ENCODE measurements at places on chromosomes 7 and 10.
A peak's percentile ranks its signal among the peaks of the same experiment; 100 is the strongest.

DNA sequence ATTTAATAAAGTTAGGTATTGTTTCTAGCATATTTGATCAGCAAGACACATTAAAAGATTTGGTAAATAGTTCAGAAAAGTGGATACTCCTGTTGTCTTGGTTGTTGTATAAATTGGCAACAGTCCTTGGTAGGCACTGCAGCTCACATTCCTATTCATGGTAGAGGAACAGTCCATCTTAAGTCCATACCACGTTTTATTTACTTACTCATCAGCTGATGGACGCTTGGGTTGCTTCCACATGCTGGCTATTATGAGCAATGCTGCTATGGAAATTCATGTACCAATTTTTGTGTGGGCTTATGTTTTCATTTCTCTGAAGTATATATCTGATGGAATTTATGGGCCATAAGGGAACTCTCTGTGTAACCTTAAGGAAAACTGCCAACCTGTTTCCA, 43.3 kb downstream of the C10orf120 start:
- DNase-seq = no peak

GRCh38 chr7:96033009-96033598, 260.8 kb downstream of the DYNC1I1 start:
- no peak for DNase-seq

DNA sequence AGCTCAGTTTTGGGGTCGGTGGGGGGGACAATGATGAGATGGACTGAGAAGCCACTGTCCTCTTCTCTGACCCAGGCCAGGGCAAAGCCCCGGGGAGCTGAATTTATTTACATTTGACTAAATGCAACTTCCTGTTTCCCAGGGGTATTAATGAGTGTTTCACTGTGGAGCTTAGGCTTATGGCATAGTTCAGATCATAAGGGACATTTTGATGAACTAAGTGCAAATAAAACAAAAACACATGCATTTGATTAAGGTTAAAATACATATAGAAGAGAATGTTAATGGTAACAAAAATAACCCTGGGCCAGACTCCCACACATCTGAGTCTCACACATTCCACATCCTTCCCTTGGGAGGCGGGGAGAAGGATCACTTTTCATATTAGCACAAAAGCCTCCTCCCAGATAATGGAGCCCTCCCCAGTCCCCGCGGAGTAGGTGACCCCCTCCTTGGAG, 320.6 kb downstream of the FRMD4A start:
- DNase-seq = no peak

DNA sequence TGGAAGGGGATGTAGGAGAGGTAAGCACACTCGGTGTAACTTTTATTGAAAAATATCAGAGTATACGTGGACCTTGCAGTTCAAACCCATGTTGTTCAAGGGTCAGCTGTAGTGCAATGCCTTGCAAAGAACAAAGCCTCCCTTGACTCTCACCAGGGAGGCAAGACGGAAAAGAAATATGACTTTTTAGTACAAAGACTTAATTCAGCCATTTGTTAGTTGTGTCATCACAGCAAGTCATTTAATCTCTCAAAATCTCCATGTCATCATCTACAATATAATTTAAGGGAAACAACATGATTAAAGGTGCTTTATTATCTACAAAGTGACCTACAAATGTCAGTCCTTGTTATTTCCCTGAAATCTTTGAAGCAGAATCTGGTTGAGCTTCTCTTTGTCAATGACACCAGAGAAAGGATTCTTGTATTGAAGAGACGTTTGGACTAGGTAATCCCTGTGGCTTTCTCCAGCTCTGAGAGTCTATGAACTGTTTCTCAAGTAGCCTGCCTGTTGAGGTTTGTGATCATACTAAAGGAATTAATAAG, 502.8 kb downstream of the REEP3 start:
- no peak for DNase-seq

DNA sequence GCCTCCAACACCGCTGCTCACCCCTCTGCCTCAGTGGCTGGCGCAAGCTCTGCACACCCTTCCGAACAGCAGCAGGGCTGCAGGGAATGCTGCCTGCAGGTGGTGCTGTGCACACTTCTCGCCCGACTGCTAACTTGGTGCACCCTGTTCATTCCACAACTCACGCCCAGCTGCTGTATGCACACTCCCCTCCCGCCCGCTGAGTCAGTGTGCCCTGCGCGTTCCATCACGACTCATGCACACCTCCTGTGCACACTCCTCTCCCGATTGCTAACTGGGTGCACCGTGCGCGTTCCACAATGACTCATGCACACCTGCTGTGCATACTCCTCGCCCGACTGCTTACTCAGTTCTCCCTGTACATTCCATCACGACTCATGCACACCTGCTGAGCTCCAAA, 21.5 kb downstream of the ADARB2 start:
- DNase-seq = no peak

DNA sequence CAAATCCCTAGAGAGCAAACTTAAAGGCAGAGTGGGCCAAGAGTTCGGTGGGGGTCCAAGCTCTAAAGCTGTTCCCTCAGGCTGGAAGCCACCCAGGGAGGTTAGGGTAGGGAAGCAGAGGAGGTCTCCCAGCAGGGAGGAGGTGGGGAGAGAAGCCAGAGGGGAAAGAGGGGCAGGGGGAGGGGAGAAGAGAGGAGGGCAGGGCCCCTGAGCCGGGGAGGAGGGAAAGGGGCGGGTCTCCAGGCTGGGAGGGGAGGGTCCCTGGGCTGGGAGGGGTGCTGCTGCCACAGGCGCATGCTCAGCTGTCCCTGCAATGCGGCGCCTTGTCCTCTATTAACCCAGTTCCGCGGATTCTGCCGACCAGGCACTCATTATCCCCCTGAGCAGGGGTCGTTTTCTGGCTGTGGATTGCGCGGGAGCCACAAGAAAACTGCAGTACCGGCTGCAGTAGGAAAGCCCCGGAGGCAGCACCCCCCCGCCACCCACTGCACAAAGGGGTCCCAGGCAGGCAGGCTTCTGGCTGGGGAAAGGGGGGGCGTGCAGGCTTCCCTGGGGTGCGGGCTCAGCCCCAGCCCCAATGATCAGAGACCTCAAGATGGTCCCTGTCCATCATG, 49.3 kb downstream of the CAMK2B start:
- no peak for DNase-seq

DNA sequence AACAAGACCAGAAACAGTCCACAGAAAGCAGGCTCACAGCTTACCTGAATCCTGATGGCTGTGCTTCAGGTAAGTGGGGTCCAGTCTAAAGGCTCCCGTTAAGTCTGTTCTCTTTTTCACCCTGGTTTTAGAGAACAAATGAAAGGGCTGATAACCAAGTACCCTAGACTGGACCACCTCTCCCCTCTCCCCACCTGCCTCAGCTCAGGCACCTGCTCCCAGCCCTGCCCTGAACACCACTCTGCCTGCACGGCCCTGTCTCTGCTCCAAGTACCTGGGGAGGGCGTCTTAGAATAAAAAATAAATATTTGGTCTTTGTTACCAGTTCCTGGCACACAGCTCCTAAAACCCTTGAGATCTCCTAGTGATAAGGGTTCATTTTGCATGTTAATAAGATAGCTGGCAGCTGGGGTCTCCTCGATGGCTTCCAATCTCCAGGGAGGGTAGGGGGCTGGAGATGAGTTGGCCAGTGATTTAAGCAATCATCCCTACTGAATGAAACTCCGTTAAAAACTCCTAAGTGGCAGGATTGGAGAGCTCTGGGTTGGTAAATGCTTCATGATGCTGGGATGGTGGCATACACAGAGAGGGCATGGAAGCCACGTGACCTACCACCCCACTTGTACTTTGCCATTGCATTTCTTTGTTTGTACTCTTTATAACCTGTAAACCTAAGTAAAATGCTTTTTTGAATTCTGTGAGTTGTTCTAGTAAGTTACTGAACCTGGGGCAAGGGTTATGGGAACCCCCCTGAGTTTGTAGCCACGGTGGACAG, 29.8 kb upstream of the FIGNL1 start:
- DNase-seq = no peak

DNA sequence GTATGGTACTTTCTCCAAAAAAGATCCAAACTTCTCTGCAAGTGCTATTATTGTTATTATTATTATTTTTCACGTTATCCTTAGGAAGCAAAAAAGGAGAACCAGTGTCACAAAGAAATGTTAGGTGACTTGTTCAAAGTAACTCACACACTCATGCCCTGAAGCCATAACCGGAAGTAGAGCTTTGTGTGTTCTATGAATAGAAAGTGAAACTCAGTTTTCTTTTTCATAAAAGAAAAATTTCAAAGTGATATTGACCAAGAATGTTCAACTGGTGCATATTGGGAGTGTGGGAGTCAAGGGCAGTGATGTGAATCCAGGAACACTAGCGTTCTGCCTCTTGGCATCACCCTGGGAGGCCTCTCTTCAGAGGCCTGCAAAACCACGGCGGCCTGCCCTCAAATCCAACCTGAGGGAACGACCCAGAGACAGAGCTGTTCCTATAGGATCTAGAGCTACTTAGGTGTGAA, 106.1 kb downstream of the PRKCQ start:
- peak; percentile 77 for DNase-seq

GRCh38 chr10:123021517-123021916, 12.7 kb downstream of the ACADSB start:
- DNase-seq = peak; percentile 23

- peak; percentile 44 for DNase-seq
Measured at GRCh38 chr7:66013938-66014337, 31.9 kb upstream of the GUSB start.

GRCh38 chr7:121547544-121548092, 151.5 kb upstream of the FAM3C start:
- DNase-seq = peak; percentile 80

DNA sequence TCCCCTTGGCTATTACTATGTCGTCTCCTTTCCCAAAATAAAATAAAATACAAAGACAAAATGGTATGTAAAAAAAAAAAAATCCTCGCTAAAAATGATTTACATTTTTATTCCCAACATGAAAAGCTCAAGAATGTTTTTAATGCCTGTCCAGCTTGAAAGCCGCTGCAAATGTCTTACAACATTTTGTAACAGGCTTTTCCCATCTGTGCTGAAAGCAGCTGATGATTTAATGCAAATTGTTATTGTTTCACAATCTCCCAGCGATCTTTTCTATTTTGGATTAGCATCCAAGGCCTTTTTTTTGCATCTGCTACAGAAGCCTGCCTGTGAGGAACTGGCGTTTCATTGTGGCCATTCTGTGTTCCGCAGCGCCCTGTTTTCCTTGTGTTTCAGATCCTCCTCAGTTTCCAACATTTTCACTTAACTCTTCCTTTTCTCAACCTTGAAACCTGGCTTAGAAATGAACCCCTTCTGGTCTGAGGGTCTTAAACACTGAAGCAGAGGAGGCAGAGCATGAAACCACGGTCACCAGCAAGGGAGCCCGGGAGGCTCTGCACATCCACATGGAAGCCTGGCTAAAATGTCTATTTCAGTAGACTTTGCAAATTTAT, 712.1 kb downstream of the PARD3 start:
- no peak for DNase-seq

DNA sequence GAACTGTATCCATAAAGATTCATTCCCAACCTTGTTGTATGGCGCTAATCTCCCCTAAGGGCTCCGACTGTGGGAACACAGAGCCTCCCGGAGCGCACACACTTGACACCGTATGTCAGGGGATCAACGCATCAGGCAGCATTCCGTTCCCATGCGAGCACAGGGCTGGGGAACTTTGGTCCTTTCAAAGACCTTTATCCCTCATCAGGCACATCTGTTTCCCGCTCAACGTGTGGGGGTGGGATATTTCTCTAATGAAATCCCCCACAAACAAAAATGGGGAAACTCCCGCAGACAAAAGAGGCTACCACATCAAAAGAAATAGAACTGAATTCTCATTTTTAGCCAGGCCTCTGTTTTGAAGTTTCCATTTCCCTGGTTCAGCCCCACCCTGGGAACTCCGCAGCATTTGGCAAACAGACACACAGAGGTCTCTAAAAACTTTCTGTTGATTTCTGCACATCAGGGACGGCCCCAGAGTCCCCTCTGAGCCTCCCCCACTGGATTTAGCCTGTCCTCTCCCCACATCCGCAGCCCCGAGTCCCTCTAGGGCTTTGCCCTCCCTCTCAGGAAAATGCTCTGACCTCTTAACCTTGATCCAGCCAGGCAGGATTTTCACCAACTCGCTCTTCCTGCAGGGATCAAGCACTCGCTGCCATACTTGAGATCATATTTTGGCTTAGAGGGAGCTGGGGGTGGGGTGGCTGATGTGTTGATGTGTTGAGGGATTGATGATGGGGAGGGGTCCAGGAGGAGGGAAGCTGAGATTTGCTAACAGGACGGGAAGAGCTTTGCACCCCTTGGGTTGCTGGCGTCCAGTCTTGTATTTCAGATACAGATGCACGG, 6.6 kb downstream of the CPA5 start:
- no peak for DNase-seq

DNA sequence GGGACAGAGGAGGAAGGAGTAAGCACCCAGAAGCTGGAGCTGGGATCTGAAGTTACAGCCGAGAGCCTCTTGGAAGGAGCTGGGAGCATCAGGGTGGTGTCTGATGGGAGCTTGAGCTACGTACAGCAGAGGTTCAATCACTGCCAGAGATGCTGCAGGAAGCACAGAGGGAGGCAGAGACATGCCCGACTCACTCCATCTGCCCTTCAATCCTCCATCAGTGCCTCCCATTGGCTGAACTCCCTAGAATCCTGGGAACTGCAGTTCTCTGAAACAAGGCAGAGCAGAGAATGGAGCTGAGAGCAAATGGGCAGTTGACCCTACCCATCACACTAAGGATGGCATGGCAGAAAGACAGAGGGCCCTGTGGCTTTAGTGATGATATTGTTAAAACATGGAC, 40.0 kb upstream of the CTBP2 start:
- no peak for DNase-seq

- peak; percentile 65 for DNase-seq
Measured at GRCh38 chr10:96588616-96589419, 2.0 kb upstream of the TM9SF3 start.

GRCh38 chr10:65751896-65752295, 1173.9 kb upstream of the LRRTM3 start:
- no peak for DNase-seq

GRCh38 chr7:52071744-52072143, 755.1 kb upstream of the COBL start:
- DNase-seq = no peak

- DNase-seq = peak; percentile 49
Measured at GRCh38 chr10:67520924-67521520, 175.0 kb downstream of the CTNNA3 start.

GRCh38 chr10:36269222-36269621, 627.1 kb upstream of the FZD8 start:
- DNase-seq = no peak

GRCh38 chr10:112766636-112767035, 183.4 kb upstream of the TCF7L2 start:
- no peak for DNase-seq

- no peak for DNase-seq
Measured at GRCh38 chr10:44363716-44364115, 21.2 kb downstream of the CXCL12 start.

- DNase-seq = no peak
Measured at GRCh38 chr7:50790381-50790780, 7.7 kb upstream of the GRB10 start.

All from renal cortical epithelial cell (primary cell).